KBM-7 (cell line): ENCODE measurements at places on chromosomes 12 and 14.

- DNase-seq, result peak; percentile 52
Observed at GRCh38 chr12:104486943-104487819, 30.4 kb downstream of the CHST11 start.

GRCh38 chr12:104026841-104027599 is 23.0 kb downstream of the GLT8D2 start:
- no peak for DNase-seq

- no peak for DNase-seq
Observed at GRCh38 chr14:34318014-34318413, 144.0 kb downstream of the SPTSSA start.

GRCh38 chr12:111126331-111126730 is 206.0 kb upstream of the MYL2 start:
- no peak for DNase-seq

GRCh38 chr14:93533842-93534241 is 103.1 kb downstream of the UNC79 start:
- DNase-seq, result peak; percentile 94

DNA sequence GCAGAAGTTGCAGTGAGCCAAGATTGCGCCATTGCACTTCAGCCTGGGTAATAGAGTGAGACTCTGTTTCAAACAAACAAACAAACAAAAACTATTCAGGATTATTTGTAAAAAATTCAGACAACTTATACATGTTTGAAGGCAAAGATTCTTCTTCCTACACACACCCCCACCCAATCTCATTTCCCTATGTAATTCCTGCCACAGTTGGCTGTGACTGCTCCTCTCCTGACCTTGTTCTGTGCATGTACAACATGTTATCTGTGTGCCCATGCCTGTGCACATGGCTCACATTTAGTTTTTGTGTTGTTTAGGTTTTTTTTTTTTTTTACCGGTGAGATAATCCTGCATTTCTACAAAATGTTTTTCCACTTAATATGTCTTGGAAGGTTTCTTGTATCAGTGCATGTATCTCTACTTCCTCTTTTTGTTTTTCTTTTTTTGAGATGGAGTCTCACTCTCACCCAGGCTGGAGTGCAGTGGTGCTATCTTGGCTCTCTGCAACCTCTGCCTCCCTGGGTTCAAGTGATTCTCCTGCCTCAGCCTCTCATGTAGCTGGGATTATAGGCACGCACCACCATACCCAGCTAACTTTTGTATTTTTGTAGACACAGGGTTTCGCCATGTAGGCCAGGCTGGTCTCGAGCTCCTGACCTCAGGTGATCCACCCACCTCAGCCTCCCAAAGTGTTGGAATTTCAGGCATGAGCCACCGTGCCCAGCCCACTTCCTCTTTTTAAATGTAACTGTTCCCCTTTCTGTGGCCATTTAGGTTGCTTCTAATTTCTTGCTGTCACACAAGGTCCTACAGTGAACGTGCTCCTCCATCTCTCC is 8.7 kb downstream of the CFAP251 start:
- peak; percentile 91 for DNase-seq

DNA sequence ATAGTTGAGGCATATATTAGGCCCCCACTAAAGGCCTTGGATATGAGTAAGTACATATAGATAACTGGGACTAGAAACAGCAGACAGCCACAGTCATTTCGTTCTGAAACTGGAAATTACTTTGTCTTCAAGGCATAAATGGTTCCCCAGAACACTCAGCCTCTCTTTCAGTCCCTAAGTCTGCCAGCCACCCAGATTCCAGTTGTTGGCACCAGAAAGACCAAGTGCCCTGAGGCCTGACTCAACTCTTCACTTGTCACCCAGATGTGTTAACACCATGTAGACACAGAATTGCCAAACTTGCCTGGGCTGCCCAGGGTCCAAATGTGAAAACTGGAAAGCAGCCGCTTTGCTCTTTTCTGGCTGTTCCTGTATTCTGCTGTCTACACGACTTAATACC is 3.0 kb upstream of the LGALS3 start:
- no peak for DNase-seq

GRCh38 chr14:70700955-70701585 is 59.4 kb downstream of the TTC9 start:
- no peak for DNase-seq

- no peak for DNase-seq
Observed at GRCh38 chr14:96231056-96231455, 25.0 kb upstream of the BDKRB1 start.

- DNase-seq, result peak; percentile 31
Observed at GRCh38 chr12:89999699-90000505, 291.3 kb upstream of the ATP2B1 start.
